Stimulated activated CD8-positive, alpha-beta memory T cell treated with anti-CD3 and anti-CD28 coated beads, Interleukin-7, amount 100 ng/mL, for 48 hours (primary cell): ENCODE measurements at places on chromosomes 1 and 21.

GRCh38 chr1:27481994-27482620 lies 7.9 kb downstream of the WASF2 start:
- no peak for DNase-seq

DNA sequence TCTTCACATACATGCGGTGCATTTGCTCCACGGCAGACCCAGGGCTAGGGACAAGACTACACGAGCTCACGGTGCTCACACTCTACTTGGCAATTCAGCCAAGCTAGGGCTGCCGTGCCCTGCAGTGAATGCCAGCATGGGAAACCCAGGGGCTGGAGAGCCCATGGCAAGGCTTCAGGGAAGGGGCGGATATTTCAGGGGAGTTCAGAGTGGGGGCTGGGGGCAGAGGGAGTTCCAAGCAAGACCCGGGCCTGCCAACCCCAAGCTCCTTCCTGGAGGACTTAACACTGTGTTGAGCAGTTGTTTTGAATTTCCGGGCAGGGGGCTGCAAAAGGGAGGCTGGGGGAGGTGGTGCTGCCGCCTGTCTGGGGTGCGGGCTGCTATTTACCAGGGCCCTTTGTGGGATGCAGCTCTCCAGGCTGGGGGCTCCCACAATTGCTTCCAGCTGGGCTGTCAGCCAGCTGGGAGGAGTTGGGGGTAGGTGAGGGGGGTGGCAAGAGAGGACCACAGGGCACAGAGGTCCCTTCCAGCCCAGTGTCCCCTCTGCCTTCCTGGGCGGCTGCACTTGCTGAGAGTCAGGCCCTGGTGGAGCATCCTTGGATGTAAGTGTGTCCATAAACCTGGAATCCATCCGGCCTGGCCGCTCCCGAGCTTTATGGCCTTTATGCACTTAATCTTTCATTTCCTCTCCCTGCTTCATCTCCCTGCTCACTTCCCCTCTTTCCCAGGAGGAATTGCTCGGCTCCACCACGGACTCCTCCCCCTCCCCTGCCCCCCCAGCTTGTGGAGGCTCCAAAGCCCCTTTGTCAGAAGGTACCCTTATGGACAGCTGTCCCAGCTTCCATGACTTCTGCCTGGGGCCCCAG lies 55.8 kb upstream of the SSBP3 start:
- DNase-seq, result no peak

- no peak for DNase-seq
These were observed 421.2 kb upstream of the DAB1 start for GRCh38 chr1:57845041-57845440.

DNA sequence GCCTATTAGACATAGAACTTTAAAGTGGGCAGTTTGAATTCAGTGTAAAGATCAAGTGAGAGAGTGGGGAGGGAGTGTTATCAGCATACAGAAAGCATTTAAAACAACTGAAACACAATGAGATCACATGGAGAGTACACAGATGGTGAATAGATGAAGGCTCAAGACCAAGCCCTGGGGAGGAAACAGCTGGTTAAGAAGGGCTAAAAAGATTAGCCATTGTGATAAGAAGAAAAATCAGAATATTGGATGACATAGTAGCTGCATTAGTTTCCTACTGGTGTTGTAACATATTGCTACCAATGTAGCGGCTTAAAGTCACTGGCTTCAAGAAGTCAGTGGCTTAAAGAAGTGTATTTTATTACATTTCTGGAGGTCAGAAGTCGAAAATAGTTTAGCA lies 443.4 kb upstream of the RGS18 start:
- DNase-seq, result no peak

- DNase-seq, result no peak
These were observed 378.4 kb downstream of the SETD4 start for GRCh38 chr21:35681946-35682345.

DNA sequence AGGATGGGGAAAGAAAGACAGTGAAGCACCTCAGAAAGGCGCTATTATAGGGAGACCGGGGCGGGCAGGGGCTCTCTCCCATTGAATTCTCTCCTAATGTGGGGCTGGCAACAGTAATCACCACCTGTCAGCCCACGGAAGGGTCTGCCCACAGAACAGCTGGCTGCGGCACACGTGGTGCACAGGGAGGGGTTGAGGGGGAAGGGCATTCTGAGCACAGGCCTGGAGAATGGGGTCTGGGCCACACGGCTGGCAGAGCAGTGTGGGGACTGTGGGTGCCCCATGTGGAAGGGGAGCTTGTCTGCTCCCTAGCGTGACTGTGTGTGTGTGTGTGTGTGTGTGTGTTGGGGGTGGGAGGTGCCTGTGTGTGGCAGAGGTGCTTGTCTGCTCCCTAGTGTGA lies 4.1 kb downstream of the OLFML3 start:
- no peak for DNase-seq

DNA sequence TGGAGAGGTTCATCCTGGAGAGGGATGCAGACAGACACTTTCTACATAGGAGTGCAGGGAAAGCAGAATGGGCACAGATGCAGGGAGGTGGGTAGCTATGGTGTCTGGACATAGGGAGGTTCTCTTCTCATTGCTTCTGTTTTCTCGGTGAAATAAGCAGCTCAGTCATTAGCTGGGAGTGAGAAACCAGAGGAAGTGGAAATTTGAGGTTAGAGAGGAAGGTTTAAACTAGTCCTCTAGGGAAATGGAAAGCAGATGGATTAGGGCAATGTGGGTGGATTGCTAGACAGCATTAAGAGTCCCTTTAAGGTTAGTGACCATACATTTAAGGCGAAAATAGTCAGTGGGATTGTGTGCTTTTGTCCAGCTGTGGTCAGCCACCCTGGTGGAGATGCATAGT lies 39.6 kb downstream of the MPZL1 start:
- DNase-seq, result no peak

GRCh38 chr1:117267232-117267774 lies 56.6 kb upstream of the VTCN1 start:
- no peak for DNase-seq

DNA sequence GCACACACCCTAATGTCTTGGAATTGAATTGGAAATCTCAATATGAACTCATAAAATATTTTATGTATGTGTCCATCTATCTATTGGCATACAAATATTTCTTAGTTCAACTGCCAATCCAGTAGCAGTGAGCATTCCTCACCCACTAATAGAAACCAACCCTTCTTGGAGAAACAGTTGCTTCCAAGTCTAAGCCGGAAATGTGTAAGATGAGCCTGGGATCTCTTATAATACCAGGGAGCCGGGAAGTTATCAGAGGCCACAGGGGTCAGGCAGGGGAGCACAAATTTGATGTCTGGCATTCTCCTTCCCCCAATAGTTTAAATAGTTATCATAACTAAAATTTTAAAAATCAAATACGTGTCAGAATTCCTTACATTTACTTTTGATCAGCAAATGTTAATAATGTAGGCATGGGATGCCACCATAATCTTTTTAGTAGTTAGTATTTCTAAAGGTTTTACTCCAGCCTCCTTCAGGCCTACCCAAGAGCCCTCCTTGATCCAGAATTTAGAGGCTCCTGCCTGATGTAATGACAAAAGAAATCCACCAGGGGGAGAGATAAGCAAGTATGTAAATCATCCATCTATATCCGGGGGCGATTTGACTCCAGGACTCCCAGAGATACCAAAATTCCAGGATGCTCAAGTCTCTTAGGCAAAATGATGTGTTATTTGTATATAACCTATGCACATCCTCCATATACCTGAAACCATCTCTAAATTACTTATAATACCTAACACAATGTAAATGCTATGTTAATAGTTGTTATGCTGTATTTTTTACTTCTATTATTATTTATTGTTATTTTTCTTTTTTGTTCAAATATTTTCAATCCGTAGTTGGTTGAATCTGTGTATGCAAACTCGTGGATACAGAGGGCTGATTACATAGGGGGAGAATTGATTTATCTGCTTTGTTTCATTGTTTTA lies 218.7 kb upstream of the COA6 start:
- no peak for DNase-seq

DNA sequence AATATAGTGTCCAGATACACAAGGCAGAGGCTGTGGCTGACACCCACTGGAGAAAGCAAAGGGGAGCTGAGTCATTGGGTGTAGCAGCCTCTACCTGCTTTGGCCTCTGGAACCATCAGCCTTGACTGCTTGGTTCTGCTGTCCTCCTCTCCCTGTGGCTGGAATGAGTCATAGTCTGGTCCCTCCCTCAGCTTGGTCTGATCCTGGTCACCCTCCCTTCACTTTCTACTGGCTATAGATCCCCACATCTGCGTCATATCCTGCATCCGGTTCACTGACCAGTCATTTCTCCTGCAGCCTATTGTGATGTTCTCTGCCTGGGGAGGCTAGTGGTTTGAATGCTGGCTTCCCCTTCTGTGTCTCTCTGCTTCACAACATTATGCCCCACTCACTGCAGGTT lies 372.8 kb upstream of the DAB1 start:
- no peak for DNase-seq

GRCh38 chr1:207306603-207307002 lies 14.9 kb upstream of the CD55 start:
- no peak for DNase-seq

DNA sequence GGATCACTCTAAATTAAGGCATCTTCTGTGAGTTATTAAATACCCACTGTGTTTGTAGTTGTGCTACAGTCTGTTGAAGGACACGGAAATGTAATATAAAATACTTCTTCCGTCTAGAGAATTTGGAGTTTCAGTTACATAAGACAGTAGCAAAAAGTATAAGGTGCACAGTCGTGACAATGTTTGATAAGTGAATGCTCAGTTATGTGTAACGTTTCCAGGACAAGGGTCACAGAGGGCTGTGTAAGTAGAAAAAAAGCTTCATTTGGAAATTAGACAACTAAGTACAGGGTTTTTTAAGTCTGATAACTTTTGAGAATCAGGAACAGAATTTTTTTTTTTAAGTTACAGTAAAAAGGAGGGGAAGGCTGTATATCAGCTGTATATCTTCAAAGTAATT lies 27.5 kb downstream of the SRSF11 start:
- no peak for DNase-seq

- no peak for DNase-seq
These were observed 39.7 kb downstream of the SLC66A1 start for GRCh38 chr1:19351873-19352272.

- DNase-seq, result no peak
These were observed 65.8 kb downstream of the MEGF6 start for GRCh38 chr1:3545363-3546047.

DNA sequence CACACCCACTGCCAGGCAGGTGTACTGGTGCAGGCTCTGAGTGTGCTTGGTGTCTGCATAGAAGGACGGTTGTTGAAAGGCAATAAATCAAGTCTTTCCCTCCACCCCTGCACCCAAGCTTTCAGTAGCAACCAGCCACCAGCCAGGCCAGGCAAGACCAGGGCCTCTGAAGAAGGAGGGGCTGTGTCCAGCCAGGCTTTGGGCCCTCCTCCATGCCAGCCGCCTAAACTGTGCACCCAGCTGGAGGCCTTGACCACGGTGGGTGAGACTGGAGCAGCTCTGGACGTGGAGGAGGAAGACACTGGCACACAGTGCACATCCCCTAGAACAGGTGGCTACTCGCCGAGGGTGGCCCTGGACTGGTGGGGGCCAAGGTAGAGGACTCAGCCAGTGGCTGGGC lies 4.9 kb downstream of the OLIG2 start:
- no peak for DNase-seq

DNA sequence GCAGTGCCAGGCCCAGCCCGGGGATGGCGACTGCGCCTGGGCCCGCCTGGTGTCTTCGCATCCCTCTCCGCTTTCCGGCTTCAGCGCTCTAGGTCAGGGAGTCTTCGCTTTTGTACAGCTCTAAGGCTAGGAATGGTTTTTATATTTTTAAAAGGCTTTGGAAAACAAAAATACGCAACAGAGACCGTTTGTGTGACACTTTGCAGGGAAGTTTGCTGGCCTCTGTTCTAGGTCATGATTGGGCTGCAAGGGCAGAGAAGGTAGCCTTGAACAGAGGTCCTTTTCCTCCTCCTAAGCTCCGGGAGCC lies 719 bp downstream of the SOD1 start:
- no peak for DNase-seq

GRCh38 chr21:34072145-34073031 lies 990 bp upstream of the MRPS6 start:
- DNase-seq, result peak; percentile 12

DNA sequence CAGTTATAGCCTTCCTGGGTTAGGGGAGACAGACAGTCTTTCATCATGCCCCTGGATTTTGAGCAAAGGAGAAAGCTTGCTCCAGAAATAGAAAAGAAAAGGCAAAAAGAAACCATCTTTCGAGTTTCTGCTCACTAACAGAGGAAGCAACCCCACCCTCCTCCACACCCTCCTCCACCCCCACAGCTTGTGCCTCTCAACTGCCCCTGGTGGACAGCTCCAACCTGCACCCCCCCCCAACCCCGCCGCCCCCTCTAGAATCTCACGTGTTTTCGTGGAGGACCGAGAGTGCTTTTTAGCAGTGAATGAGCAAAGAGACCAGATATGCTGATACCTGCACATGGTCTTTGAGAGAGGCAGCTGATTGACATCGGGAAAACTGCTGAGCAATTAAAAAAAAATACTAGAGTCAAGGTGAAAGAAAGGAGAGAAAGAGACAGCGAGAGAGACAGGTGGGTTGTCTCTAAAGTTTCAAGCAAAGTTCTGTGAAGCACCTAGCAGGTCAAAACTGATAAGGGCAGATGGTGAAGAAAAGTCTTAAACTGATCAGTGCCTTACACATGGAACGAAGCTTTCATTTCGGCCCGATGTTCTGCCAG lies 358.3 kb downstream of the KIF26B start:
- no peak for DNase-seq

- no peak for DNase-seq
These were observed 45.7 kb downstream of the ZC3H11B start for GRCh38 chr1:219566951-219567947.

GRCh38 chr1:199913318-199913717 lies 114.2 kb upstream of the NR5A2 start:
- DNase-seq, result no peak

DNA sequence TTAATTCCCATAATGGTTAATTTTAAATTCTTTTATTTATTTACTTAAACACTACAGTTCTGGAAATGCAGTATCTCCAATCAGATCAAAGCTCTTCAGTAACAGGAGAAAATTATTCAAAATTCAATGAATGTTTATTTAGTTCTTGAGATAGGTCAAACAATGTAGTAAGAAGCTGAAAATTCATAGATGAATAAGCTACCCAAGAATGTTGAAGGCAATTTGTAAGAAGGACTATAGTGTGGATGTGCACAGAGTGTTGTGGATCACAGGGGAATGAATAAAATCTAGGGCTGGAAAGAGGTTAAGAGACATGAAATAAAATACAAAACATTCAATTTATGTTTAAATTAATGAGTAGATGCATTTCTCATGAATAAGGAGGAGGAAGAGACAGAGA lies 72.0 kb downstream of the OLFM3 start:
- no peak for DNase-seq

DNA sequence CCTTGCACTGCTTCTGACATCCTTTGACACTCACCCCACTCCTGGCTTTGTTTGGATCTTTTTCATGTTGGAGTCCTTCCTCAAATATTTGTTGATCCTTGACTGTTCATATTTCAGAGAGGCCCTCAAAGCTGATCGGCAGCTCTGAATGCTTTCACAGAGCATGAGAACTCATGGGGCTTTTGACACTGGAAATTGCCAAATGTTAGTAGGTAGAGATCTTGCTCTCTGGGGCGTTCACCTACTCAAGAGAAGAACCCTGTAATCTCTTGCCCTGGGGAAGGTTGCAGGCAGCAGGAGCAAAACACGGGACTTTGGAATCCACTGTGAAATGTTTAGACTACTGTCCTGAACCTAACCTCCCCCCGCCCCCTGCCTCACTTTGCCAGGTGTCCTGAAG lies 67.4 kb upstream of the STUM start:
- DNase-seq, result no peak
